ENCODE measurements at places on chromosomes 11 and 22.

- peak; percentile 5 for DNase-seq
Measured at GRCh38 chr11:104339380-104339831, 175.5 kb upstream of the PDGFD start.

DNA sequence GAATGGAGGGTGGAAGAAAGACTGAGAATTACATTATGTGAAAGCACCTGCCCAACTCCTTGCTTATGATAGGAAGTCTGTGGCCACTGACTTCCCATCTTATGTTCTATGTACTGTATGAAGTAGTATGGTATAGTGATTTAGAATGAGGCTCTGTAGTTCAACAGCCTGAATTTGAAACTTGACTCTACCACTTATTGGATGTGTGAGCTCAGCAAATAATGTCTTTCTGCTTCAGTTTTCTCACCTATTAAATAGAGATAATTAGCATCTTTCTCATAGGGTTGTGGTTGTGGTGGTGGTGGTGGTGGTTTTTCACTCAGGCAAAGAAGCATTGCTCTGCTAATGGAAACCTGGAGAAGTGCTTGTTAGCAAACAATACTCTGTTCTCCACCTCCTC lies 121.6 kb downstream of the PAX6 start:
- no peak for DNase-seq

- DNase-seq, result no peak
Measured at GRCh38 chr11:61106296-61106695, 4.0 kb downstream of the CD5 start.

DNA sequence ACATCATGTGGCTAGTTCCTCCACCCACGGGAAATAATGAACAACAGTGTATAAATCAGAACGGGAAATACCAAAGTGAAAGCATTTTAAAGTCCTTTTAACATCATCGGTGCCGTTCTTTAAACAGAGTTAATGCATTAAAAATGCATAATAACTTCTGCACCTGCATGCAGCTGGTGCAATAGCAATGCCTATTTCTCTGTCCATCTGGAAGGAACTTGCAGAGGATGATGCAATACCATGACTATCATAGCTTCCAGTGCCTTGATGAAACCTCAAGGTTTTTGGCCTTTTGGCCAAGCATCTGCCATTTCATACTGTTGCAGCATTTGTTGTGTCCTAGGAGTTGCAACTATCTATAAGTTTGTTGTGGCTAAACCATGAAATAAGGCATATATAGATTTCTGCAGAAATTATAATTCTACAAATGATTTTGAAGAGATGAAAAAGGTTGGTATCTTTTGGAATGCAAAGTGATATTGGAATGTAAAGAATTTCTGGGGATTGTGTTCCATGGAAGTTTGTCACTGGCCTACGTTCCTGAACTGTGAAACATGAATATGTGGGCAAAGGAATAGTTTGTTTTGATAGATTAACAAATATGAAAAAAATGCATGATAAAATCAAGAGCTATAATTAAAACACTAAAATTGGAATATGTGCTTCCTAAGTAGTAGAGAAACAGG lies 9.8 kb upstream of the EIF3F start:
- DNase-seq, result no peak

DNA sequence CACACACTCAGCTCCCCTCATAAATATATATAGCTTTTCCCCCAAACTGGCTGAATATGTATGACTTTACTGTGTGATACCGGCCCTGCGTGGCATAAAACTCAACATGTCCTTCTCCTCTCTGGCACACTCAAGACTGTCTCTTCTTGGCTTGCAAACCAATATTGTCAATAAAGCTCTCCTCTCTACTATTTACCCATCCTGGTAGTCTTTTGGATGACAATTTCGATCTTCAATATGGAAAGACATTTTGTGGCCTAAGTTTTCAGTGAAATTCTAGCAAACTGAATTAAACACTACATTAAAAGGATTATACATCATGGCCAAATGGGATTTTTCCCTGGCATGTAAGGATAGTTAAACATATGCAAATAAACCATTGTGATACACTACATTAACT lies 1255.9 kb downstream of the JRKL start:
- DNase-seq, result no peak

DNA sequence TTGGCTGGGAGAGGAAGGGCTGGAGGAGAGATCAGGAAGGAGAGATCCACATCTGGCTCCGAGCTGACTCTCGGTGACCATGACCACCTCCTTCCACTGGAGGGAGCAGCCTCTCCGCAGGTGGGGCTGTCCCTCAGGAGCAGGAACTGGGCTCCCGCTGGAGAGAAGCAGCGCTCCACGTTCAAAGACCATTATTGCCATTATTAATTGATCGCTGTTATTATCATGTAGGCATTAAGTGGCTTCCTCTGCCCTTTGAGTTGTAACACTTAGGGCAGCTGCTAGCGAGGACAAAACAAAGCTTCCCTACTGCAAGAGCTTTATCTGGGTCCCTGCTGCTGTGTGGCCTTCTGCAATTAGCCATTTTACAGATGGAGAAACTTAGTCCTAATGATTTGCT lies 251.9 kb downstream of the ST3GAL4 start:
- DNase-seq, result no peak

DNA sequence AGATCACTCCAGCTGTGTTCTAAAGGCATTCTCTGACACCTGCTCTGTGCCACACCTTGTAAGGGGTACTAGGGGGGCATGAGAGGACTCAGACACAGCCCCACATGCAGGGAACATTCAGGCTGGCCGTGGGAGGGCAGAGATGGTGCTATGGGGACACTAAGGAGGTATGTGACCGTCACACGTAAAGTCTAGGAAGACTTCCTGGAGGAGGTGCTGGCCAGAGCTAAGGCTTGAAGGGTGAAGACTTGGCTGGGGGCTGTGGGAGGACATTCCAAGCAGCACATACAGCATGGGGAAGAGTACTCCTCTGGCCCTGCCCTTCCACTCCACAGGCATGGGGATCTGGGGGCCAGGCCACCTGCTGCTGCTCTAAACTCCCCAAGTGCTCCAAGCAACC lies 48.5 kb upstream of the TCF20 start:
- DNase-seq, result no peak

DNA sequence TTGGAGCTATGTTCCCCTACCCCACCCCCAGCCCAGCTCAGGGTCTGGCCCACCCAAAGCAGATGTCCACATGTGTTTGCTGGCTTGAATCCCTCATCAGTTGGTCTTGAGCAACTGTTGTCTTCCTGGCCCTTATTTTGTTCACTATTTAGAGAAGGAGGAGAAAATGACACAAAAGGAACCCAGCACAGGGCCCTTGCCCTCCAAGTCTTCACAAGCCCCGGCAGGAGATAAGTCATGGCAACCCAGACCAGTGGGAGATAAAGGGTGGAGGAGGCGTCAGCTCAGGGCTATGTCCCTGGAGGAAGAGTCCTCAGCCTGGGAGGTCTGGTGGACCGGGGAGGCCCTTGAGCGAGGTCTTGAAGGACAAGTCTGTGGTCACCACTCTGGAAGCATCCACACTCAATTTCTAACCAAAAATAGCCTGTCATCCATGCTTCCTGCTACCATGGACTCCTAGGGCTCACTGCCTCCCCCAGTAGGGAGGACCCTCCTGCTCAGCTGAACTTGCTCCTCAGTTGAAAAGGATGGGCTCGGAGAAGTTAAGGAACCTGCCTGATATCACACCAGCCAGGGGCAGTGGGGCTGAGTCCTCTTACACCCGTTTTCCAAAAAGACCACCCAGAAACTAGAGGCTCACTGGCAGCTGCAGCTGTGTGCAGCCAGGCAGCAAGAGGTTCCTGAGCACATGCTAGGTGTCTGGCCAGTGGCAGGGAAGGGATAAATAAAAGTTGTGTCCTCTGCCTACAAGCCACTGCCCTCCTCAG lies 1.8 kb upstream of the RAB3IL1 start:
- DNase-seq, result no peak

DNA sequence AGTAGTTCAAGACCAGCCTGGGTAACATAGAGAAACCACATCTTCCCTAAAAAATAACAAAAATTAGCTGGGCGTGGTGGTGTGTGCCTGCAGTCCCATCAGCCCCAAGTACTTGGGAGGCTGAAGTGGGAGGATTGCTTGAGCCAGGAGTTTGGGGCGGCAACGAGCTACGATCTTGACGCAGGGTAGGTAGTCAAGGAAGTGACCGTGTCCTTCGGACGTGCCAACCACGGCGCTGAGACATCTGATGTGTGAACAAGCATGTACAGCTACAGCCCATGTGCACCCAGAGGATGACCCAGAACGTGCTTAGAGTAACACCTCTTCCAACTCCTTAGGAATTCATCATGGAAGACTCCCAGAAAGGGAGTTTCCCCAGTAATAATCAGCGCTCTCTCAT lies 21.4 kb downstream of the RGL4 start:
- DNase-seq, result no peak

- no peak for DNase-seq
Measured at GRCh38 chr11:9253086-9253485, 12.1 kb downstream of the DENND5A start.

- no peak for DNase-seq
Measured at GRCh38 chr22:24138649-24139420, 42.5 kb upstream of the SUSD2 start.

- no peak for DNase-seq
Measured at GRCh38 chr22:49197505-49197904, 630.2 kb downstream of the BRD1 start.

GRCh38 chr11:74611369-74611861 lies 19.0 kb downstream of the POLD3 start:
- no peak for DNase-seq

DNA sequence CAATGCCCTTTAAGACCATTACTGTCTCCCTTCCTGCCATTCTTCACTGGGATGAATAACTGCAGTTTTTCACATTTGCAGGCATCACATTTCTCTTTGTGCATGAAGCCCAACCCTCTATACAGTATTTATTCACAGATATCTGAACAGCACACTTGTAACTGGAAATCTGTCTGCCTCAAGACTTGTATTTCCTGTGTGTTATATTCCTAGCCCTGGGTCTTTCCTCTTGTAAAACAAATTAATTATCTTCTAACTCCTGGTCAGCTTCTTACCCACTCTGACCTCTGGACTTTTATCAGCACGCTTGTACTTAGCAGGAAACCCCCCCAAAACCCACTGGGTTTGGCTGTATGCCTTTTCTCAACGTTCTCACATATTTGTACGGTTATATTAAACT lies 2.0 kb downstream of the CSRP3 start:
- DNase-seq, result no peak

GRCh38 chr11:99098258-99098657 lies 77.5 kb downstream of the CNTN5 start:
- no peak for DNase-seq

DNA sequence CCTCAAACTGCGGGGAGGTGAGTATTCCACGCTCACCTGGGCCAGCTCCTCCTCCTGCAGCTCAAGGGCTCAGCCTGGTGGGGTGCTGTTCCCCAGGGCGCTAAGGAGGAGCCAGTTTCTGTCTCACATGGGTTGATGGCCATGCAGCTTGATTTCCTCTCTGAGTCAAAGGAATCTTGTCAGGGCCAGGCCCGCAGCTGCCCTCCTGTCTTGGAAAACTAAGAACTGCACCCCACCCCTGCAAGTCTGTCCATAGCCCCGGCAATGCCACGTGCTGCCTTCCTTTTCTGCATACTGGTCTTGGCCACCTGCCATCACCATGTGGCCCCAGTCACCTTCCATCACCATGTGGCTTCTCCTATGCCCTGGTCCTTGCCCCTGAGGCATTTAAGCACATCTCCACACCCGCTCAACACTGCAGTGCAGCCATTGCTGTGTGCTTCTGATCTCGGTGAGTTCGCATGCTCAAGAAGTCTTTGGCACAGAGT lies 35.2 kb upstream of the CLDN5 start:
- DNase-seq, result no peak

DNA sequence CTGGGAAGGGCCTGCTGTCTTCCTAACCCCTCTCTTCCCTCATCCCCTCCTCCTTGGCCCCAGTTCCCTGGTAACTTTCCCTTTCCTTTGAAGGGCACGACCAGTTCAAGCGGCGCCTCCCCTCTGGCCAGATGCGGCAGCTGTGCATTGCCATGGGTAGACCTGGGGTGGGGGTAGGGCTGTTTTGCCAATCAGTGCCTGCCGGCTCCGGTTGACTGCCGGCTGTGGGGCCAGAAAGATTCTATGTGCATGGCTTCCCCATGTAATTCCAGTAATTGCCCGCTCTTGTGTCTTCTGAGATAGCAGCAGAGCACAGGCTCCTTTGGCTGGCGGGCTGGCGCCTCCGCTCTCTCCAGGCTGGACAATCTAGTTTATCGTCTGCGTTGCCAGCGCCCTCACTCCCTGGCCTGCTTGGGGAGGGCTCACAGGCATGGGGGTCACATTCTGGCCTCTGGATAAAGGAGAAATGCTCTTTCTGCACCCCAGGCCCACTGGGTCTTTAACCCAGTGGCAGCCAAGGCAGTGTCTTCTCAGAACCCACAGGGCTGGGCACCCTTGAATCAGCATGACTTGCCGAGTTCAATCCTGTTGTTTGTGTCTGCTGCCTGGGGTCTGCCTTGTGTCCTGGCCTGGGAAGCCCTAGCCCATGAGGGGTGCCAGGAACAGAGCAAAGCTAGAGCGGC lies 9.4 kb downstream of the SIDT2 start:
- DNase-seq, result no peak

GRCh38 chr11:133081730-133082452 lies 450.4 kb downstream of the OPCML start:
- no peak for DNase-seq

DNA sequence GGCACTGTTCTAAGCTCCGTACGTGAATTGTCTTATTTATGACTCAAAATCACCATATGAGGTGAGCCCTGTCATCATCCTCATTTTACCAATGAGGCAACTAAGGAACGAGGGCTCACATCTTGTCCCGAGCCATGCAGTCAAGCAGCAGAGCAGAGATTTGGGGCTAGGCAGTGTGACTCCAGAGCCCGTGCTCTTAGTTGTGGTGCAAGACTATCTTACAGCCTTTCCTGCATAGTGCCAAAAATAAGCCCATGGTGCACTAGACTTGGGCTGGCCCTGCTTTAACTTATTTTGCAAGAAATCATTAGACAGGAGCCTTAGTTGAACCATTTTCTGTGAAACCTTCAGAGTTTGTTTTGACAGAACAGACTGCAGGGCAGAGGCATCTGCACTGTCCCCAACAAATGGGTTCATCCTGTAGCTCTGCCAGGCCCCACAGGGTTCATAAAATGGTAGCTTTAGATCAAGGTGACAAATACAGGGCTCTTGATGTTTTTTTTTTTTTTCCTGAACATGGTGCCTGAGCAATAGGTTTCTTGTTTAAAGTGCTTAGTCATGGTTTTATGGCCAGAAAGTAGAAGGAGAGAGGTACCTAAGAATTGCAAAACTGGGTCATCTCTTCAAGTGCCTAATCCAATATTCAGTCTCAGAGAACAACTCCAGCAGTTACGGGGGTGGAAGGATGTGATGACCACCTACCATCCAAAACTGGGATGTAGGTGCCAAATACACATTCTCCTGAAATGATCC lies 56.6 kb downstream of the BMAL1 start:
- DNase-seq, result no peak

DNA sequence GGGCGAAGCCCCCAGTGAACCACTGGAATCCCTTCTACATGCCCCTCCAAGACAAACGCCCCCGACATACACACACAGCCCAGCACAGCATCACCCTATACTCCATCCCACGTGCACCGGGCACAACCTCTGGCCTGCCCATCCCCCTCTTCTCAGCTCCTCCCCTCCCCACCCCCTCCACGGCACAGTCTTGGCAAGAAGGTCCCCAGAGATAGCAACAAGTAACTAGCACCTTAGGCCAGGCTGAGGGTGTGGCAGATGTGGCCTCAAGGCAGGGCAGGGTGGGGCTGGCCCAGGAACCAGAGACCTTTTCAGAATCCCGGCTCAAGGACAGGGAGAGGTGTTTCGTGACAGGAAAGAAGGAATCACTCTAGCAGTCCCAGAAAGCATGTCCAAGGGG lies 54.3 kb downstream of the CYTH4 start:
- DNase-seq, result no peak
